ENCODE measurements at places on chromosomes 6 and 20.
A peak's percentile ranks its signal among the peaks of the same experiment; 100 is the strongest.

GRCh38 chr6:35415065-35415891 lies 36.9 kb upstream of the FANCE start:
- peak; percentile 53 for DNase-seq

DNA sequence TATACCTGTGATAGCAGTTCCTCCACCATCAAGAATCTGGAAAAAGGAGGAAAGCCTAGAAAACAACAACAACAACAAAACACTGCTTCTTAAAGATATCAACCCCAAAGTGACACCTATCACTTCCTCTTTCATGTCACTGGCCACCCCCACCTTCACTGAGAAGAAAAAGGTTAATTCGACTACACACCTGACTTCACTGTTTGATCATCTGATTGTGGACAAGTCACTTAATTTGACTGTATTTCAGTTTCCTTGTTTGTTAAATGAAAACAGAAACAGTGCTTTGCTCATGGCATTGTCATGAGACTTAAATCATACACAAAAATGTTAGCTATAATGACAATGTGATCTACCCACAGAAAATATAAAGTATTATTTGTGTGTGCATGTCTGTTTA lies 280.6 kb upstream of the SULF2 start:
- no peak for DNase-seq

GRCh38 chr20:14778875-14779274 lies 441.5 kb upstream of the FLRT3 start:
- no peak for DNase-seq

DNA sequence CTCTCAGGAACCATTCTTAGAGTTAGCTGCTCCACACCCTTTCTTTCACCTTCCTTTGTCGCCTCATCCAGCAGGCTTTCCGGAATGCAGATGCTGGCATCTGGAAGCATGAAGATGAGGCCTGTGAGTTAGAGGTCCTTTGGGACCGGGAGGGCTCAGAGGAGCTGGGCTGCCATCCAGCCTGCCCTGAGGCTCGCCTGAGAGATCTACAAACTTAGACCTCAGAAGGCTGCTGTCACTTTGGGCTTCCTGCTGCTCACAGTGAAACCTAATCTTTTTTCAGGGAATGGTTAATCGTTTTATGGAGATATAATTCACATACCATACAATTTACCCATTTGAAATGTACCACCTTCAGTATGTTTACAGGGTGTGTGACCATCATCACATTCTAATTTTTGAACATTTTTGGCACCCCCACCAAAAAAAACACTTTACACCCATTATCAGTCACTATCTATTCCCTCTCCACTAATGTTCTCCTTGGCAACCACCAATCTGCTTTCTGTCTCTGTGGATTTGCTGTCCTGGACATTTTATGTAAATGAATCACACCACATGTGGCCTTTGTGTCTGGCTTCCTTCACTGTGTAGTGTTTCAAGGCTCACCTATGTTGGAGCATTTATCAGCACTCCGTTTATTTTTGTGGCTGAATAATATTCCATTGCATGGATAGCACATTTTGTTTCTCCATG lies 20.0 kb upstream of the MPC1 start:
- DNase-seq: no peak

DNA sequence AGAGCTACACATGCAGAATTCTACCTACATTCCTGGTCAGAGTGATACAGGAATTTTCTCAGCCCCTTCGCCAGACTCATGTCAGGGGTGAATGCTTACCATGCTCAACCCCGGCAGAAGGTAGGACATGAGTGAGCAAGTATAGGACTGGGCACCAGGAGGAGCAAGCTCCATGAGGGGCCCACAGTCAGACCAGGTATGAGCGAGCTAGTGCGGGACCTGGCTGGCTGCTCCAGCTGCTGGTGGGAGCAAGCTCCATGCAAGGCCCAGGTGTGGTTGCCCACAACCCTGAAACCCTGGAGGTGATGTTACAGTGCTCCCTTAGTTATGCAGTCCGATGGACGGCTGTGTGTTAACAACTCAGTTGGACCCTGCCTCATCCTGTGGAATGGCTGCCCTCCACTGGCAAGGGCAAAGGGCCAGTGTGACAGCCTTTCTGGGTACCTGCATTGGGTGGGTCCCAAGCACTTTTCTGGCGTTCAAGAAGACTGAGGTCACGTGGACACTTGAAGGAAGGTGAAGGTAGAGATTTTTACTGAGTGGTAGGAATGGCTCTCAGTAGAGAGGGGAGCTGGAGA lies 503.5 kb upstream of the CITED2 start:
- DNase-seq: no peak

GRCh38 chr20:58192567-58192966 lies 35.9 kb downstream of the ANKRD60 start:
- no peak for DNase-seq

GRCh38 chr20:24485981-24486380 lies 16.6 kb downstream of the SYNDIG1 start:
- DNase-seq: no peak
